T follicular helper cell (primary cell): ENCODE measurements at places on chromosomes 4 and X.

DNA sequence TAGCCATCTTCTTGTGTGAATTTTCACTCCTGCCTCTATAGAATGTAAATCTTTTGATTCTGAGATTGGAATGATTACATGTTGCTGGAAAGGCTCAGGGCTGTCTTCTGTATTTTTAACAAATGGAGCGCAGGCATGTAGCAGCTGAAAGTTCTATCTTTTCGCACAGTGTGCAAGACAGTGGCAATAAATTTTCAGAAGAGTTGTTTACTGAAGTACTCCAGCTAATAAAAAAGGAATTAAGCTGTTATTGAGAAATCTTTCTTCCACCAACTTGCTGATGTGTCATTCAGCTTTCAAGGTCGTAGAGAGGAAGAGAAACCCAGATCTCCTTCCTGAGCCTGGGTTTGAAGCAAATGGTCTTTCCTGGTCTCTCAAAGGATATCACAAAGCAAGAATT is 122.0 kb upstream of the PUDP start:
- no peak for DNase-seq

DNA sequence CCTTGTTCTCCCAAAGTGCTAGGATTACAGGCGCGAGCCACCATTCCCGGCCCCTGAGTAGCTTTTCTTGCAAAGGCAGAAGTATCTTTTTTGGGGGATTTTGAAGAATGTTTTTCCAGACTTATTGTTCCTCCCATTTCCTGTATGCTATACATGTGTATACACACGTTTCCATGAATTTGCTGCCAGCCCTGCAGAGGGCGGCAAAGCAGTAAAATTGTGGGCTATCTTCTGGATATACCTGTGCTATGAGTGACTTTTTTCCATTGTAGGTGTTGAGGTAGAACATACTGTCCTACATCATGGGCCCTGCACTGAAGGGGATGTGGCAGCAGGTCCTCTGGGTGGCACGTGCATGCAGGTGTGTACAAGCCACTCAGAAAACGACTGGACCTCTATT is 16.9 kb upstream of the MED28 start:
- no peak for DNase-seq

DNA sequence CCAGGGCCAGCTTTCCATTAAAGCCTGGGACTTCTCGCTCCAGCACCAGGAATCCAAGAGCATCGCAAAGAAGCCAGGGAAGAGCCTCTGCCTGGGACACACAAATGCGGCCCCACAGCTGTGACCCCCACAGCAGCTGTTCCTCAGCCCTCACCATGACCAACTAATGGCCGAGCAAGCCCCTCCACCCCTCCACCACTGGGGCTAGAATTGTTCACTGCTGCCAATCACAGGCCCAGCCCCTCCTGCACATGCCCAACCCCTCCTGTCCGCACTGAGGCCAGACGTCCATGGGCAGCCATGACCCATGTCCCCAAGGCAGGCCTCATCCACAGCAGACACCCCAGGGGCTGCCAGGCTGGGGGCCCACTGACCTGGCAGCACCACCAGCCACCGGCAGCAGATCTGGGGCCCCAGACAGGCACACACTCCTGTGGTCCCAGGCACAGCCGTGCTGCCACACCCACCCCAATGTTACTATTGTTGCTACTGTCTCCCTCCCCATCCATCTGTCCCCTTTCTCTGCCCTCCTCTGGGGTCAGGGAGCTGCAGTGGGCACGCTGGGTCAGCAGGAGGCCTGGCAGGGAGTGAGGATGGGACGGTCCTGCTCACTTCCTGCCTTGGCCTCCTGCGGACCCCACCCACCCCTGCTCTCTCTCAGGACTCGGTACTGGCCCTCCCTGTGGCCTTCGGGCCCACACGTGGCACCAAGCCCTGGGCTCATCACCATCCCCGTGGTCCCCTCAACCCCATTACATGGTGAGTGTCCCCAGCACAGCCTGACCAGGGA is 56.0 kb downstream of the ZFYVE28 start:
- DNase-seq, result no peak

GRCh38 chrX:48958635-48959094 is 1.3 kb upstream of the OTUD5 start:
- no peak for DNase-seq

- peak; percentile 10 for DNase-seq
Observed at GRCh38 chrX:124212622-124213021, 119.8 kb upstream of the TEX13D start.

DNA sequence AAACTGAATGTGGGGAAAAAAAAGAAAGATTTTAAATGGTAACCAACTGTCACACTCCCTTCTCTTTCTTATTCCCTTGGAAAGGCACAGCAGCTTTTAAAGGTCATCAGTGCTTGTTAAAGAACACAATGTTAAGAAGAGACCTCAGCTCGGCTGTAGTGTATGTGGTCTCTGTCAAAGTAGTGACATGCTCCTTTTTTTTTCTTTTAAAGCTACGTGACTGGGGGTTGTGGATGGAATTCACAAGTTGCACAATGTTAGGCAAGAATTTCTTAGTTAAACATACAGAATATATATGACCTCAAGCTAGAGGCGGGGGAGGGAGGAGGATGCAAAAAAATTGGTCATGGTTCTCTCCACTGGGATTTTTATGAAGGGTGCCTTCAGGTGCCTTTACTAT is 45.6 kb downstream of the OCRL start:
- DNase-seq, result no peak

DNA sequence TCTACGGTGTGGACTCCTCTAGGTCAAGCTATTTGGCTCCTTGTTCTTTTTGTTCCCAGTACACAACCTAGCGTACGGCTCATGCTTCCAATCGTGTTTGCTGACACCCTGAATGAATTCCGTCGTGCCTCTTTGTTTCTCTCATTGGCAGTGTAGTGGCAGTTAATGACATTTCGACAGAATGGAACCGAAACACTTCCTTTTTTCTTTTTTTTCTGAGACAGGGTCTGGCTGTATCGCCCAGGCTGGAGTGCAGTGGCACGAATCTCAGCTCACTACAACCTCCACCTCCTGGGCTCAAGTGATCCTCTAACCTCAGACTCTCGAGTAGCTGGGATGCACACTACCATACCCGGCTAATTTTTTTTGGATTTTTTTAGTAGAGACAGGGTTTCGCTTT is 113.3 kb upstream of the ATP6AP2 start:
- no peak for DNase-seq

- no peak for DNase-seq
Observed at GRCh38 chr4:159014859-159015258, 88.0 kb upstream of the RAPGEF2 start.

GRCh38 chr4:59966758-59967157 is 1233.4 kb upstream of the ADGRL3 start:
- DNase-seq, result no peak

GRCh38 chrX:23727206-23727605 is 15.9 kb downstream of the ACOT9 start:
- no peak for DNase-seq

DNA sequence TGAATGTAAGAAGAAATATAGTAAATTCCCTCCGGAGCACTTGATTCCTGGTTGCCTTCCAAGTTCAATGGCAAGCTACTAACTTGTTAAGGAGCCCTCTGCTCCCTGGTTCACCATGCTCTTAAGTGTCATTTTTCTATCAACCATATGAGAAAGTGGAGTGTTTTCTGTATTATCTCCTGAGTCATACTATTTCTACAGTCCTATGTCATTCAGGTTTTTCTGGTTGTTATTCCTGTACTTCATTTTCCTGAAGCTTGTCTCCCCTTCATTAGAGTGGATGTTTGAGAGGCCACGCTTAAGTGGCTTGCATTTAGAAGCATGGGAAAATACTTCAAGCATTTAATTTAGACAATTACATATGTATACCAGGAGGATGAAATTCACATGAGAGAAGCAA is 14.7 kb upstream of the EPGN start:
- no peak for DNase-seq

DNA sequence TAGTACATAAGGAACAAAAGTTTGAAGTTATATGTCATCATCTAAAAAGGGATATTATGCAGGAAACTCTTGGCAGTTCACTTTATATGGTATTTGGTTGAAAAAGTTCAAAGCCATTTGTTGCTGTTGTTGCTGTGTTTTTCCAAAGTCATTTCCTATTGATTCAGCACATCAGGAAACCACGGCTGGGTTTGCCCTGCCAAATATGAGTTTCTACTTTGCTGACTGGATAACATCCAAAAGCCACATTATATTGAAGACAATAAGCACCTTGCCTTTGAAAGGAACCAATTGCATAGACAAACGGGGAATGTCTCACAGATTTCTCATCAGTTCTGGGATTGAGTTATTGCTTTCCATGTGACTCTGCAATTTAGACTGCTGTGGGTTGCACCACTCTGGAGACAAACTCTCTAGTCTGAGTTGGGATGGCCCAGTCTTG is 206.1 kb downstream of the SLC39A8 start:
- DNase-seq, result no peak

DNA sequence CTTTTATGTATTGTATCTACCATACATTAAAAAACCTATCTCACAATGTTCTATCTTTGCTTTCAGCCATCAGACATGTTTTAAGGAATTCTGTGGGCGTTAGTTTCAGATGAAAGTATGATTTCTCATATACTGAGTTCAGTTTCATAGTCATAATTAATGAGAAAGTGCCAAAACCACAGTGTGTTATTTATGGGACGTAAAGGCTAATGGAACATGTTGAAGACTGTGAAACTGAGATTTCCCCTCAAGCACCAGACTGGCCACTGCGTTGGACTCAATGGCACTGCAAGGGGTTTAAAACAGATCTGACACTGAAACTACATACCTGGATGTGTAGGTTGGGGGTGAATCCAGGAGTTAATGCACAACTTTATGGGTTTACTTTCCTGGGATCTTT is 32.0 kb downstream of the F8 start:
- no peak for DNase-seq

GRCh38 chr4:52290466-52290865 is 239.4 kb downstream of the SPATA18 start:
- DNase-seq, result no peak

DNA sequence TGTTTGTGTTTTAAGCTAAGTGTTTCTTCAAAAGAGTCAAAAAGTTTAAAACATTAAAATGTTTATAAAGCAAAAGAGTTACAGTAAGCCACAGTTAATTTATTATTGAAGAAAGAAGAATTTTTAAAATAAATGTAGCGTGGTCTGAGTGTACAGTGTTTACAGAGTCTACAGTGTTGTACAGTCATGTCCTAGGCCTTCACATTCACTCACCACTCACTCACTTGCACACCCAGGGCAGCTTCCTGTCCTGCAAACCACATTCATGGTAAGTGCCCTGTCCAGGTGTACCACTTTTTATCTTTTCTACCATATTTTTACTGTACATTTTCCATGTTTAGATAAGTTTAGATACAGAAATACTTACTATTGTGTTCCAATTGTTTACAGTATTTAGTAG is 239.7 kb upstream of the AGA start:
- no peak for DNase-seq

DNA sequence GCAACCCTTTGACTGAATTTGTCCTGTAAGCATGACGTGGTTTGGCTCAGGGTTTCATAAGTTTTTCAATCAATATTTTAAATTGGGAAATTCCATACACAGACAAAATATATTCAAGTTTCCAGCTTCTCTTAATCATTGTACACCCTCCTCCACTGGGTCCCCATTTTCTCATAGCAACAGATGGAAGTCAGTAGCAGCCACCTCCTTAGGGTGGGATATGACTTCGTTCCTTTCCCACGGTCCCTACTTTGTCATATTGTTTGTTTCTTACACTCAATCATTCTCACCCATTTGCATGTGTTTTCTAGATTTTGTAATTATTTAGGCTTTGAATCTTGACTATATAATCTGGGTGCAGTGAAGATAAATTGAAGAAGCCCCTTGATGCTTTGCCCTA is 664.5 kb upstream of the IGFBP7 start:
- DNase-seq, result no peak

DNA sequence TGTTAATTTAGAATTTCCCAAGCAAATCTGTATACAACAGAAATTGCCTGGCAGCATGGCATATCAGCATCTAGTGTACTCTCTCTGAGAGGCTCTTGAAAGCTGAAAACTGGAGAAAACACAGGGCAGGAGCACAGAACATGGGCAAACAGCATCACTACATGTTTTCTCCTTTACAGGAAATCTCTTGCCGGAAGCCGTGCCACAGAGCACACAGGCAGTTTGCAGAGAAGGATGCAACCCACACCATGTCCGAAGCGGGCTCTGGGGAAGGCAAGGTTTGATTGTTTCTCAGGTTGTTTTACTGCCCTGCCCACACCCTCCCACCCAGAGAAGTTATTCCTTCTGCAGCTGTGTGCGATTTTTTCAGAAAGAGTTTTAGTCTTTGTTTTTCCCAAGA is 41.1 kb upstream of the FAM9C start:
- peak; percentile 22 for DNase-seq

GRCh38 chrX:128929271-128930057 is 593.8 kb downstream of the SMARCA1 start:
- DNase-seq, result no peak
